Testis (tissue), 5 donors: ENCODE measurements at places on chromosomes 3 and 15.

GRCh38 chr15:99983171-99983885, 250.1 kb upstream of the LYSMD4 start:
- no peak for DNase-seq

DNA sequence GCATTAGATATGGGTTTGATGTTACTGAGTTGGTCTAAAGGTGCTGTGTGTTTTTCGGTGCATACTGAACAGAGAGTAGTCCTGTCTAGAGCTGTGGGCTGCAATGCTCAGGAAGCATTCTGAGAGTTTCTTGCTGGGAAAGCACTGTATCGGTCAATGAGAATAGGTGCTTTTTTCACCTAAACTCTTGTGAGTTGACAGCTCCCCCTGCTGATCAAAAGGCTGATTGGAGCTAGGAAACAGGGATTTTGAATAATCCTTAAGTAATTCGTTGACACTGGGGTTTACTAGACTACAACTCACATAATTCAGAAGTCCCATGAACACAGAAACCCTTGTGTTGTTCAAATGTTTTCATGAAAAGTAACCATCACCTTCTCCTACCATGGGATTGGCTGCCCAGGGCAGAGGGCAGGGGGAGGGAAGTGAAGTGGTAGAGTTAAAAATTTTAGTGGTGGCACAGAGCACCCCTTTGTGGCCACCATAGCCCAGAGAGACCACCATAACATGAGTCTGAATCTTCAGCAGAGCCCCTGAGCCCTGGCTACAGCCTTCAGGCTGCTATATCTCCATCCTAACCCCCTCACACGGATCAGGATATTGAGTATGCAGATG, 13.0 kb upstream of the MANF start:
- peak; percentile 80 for DNase-seq

GRCh38 chr15:63391669-63392360, 10.2 kb upstream of the CA12 start:
- no peak for DNase-seq

DNA sequence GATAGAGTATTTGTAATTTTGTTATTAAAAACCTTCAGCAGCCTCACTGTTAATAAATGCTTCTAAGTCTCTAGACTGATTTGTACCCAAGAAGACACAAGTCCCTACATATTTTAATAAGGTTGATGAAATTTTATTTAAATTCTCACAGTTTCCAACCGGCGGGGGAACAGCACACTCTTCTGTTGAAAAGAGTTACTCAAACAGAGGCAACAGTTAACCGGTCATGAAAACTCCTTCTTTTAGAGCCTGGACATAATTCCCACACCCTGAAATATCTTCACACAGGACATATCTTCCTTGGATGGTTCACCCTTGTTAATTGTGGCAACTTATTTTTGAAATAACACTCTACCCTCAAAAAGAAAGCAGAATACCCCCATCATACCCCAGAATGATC, 278.8 kb downstream of the FOXP1 start:
- peak; percentile 55 for DNase-seq

GRCh38 chr3:159837725-159838124, 150.9 kb upstream of the IL12A start:
- no peak for DNase-seq

GRCh38 chr3:169104972-169105371, 558.5 kb downstream of the MECOM start:
- no peak for DNase-seq

GRCh38 chr15:87429754-87430153, 826.8 kb downstream of the NTRK3 start:
- no peak for DNase-seq

- no peak for DNase-seq
Observed at GRCh38 chr3:193656445-193656844, 63.4 kb downstream of the OPA1 start.

DNA sequence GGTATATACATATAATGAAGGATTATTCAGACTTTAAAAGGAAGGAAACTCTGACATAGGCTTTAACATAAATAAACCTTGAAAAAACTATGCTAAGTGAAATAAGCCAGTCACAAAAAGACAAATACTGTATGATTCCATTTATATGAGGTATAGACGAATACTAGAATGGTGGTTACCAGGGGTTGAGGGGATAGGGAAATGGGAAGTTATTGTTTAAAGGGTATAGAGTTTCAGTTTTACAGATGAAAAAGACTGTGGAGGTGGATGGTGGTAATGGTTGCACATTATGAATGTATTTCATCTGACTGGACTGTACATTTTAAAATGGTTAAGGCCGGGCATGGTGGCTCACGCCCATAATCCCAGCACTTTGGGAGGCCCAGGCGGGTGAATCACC, 41.7 kb downstream of the FRMD5 start:
- DNase-seq = no peak

GRCh38 chr3:2595486-2595885, 496.8 kb downstream of the CNTN4 start:
- DNase-seq = no peak

DNA sequence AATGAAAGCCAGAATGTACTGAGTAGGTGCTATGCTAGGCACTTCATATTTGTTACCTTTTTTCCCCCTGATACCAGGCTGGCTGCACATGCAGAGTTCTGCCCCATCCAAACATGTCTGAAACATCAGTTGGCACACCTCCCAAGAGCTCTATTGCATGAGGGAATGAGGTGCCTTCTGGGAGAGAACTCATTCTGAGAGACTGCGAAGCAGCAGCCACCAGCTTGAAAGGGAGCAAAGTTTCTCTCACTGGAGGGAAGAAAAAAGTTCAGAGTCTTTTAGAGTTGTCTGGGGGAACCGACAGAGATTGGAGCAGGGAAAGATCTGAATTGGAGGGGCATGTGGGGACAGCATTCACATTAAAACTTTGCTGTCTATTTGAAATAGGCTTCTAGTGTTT, 84.1 kb downstream of the AGBL1 start:
- DNase-seq = no peak

- DNase-seq = peak; percentile 56
Observed at GRCh38 chr15:43209059-43209824, 11.6 kb downstream of the EPB42 start.

DNA sequence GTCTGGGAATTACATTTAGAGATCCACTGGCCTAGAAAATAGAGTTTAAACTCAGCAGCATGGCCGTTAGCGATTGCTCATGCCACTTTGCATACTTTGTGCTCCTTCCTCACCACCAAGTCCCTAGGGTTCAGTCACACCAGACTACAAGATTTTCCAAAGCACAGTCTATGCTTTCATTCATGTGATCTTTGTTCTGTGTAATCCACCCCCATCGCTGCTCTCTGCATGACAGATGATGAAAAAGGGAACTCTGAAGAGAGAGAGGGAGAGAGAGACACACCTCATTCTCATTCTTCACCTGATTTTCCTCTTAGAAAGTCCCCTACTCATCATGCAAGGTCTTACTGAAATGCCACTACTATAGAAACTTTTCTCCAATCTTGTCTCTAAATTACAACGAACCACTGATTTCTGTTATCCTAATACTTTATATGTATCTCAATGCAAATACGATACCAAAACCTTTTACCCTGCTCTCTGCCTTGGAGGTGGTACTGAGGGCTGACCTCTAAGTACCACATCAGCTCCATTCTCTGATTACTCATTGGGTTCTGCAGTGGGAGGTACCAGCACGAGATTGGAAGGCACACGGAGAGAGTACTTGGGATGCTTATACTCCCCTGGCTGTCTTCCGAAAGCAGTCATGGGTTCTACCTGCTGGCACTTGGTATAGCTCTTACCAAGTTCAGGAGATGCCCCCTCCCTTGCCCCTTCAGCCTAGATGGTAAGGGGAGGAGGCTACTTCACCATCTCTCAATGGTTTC, 1.1 kb upstream of the PARP15 start:
- no peak for DNase-seq

GRCh38 chr3:32420126-32421038, 28.7 kb downstream of the CMTM7 start:
- peak; percentile 40 for DNase-seq

- peak; percentile 24 for DNase-seq
Observed at GRCh38 chr3:14290631-14291385, 111.6 kb upstream of the SLC6A6 start.

DNA sequence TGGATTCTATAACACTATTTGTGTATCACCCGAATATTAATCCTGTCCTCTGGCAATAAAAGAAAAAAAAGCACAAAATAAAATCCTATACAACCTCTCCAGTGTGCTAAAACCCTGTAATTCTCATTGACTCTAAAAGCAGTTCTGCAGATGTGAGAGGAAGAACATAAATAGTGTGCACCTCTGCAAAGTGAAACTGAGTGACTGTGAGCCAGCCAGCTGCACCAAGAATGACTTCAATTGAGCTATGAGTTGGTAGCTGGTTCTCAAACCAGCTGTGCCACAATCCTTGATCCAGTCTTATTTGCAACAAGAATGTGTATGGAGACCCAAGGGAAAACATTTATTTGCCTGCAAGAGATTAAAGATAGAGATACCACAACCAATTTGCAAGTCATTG, 31.2 kb upstream of the COL8A1 start:
- DNase-seq = no peak

DNA sequence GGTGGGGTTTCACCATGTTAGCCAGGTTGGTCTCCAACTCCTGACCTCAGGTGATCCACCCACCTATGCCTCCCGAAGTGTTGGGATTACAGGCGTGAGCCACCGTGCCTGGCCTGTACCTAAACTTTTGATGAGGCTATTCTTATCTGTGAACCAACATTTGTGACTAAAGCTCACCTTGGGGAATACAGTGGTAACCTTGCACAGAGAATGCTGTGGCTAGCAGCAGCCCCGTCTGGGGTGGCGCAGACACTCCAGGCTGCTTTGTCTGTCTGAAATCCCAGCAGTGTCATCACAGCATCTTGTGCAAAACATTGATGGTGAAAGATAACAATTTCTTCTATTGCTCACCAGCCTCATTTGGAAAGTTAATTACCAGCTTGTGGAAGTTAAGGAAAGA, 58.9 kb downstream of the CMTM8 start:
- no peak for DNase-seq

GRCh38 chr15:76864586-76864985, 40.6 kb downstream of the SCAPER start:
- DNase-seq = no peak

- DNase-seq = no peak
Observed at GRCh38 chr15:78437107-78437761, 782 bp upstream of the IREB2 start.

GRCh38 chr3:61802772-61803171, 241.4 kb downstream of the PTPRG start:
- DNase-seq = no peak

DNA sequence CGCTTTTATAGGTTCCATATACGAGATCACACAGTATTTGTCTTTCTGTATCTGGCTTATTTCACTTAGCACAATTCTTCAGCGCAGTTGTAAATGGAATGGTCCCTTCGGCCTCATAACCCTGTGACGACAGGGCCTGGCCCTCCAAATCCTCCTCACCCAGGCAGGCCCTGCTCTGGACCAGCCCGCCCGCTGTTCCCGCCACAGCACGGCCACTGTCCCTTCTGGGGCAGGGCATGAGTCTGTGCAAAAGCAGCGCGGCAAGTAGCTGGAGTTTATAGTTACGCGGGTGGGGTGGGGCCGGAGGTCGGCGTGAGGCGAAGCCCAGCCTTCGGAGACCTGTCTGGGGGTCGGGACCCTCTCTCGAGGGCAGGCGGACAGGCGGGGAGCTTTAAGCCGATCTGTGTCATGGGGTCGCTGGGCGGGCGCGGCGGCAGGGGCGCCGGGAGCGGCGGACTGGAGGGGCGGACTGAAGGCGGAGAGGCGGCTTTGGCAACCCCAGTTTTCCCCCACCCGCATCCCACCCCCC, 543 bp downstream of the ARPIN start:
- peak; percentile 41 for DNase-seq

GRCh38 chr15:90126596-90127435, 24.5 kb upstream of the IDH2 start:
- DNase-seq = no peak

DNA sequence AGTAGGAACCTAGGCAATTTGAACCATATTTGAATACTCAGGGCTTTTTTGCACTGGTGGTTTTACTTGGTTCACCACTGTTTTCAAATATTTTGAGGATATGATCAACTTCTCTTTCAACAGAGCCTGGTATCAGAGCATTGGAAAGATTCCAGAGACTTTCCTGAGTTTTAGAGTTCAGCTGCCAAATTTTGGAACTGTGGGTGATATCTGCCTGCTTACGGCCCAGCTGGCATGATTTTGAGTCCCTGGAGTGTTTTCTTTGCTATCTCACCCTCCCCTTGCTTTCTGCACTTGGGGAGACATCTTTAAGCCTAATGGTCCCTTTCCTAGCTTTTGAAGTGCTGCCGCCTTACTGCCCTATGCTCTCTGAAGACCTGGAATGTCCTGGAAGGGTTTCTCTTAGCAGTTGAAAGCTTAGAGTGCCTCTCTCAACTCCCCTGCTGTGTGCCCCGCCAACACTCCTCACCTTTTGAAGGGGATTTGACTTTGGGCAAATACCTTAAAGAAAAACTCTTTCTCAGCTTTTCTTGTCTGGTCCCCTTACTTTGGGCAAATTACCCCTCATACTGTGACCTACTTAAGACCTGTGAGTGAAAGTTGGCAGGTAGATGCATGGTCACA, 539.1 kb downstream of the MFSD1 start:
- DNase-seq = no peak
